ENCODE measurements at places on chromosomes 12 and 14.

- no peak for DNase-seq
Observed at GRCh38 chr14:25122843-25123242, 72.9 kb upstream of the STXBP6 start.

GRCh38 chr12:57431654-57432188 is 878 bp upstream of the R3HDM2 start:
- no peak for DNase-seq

GRCh38 chr12:42865282-42865681 is 275.7 kb upstream of the PRICKLE1 start:
- no peak for DNase-seq

DNA sequence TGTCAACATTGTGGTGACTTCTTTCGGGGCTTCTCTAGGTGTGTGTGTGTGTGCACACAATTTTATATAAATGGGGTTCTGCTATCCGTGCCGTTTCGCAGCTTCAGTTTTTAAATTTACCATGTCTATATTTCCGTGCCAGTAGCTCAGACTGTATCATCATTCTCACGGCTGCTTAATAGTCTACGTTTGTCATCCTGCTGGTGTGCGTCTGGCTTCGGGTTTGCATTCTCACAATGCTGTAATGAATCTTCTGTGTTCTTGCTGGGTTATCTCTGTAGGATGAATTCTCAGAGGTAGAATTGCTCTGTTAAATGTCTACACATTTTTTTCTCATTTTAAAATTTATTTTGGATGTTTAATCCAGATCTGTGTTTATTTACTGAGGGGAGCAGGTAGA is 73.6 kb downstream of the ADGRD1 start:
- no peak for DNase-seq

GRCh38 chr14:92960706-92961566 is 38.0 kb downstream of the CHGA start:
- no peak for DNase-seq

GRCh38 chr14:59374048-59374447 is 91.1 kb downstream of the GPR135 start:
- no peak for DNase-seq

DNA sequence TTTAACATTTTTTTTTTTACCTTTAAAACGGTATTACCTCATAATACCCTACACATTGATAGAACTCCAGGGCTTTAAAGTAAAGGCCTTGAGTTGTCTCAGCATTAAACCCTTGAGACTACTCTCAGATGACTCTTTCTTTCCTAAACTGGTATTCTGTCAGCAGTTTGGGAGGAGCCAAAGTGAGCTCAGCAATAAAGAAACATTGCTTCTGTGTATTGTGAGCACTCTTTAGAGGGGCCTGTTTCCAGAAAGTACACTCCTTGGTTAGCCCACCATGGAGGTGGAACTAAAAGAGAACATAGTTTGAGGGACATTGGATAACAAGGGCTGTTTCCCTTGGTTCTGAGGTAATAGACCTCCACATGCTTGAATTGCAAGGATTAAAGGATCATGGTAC is 20.4 kb downstream of the MAP3K12 start:
- no peak for DNase-seq

Measured in stimulated activated CD4-positive, alpha-beta T cell treated with anti-CD3 and anti-CD28 coated beads, Interleukin-4, amount 100 ng/mL, for 24 hours (primary cell).